CD8-positive, alpha-beta memory T cell (primary cell): ENCODE measurements at places on chromosomes 3 and 15. TPM values are rescaled to one million over a fixed set of nuclear protein-coding genes. Genes with fewer than 3 reads are reported as not detected.

- H3K27me3 ChIP-seq: no peaks in the 10 kb centered on the region
- H3K4me1 ChIP-seq: no peaks in the 10 kb centered on the region
- H3K4me3 ChIP-seq: no peak overlapping the region
- no peak overlapping the region for H3K27ac ChIP-seq
- peaks cover 53% of the 10 kb centered on the region for H3K36me3 ChIP-seq
These were observed 31.0 kb downstream of the IREB2 start for GRCh38 chr15:78469031-78469430.

DNA sequence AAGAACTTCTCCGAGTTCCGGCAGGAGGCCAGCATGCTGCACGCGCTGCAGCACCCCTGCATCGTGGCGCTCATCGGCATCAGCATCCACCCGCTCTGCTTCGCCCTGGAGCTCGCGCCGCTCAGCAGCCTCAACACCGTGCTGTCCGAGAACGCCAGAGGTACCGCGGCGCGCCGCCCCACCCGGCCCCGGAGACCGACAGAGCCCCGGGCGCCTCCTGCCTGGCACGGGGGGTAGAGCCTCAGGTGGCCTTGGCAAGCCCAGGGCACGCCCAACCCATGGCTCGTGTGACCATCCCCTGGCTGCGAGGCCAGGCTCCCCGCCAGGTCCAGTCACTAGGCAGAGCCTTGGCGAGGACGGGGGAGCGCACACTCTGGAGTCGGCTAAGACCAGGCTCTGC is 134.1 kb downstream of the LRRK1 start:
- H3K4me3 ChIP-seq: no peak overlapping the region
- no peaks in the 10 kb centered on the region for H3K27me3 ChIP-seq
- H3K27ac ChIP-seq: no peak overlapping the region
- no peaks in the 10 kb centered on the region for H3K36me3 ChIP-seq
- no peak for DNase-seq
- H3K4me1 ChIP-seq: no peaks in the 10 kb centered on the region

DNA sequence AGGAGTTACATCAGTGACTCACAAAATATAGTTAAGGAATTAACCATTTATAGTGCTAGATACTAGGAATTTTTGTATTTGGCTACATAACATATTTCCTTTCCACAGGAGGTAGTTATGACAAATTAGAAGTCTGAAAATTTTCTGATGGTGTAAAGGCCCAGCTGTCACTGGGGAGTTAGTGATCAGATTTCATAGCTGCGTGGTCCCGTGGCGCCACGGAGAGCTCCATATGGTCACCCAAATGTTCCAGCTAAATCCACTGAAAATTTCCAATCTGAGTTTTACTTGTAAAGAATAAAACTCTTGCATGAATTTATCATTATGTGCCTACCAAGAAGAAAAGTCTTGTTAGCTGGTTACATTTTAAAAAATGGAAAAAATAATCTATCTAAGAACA is 368.9 kb upstream of the PLSCR5 start:
- H3K4me3 ChIP-seq: no peak overlapping the region
- no peak overlapping the region for H3K27ac ChIP-seq
- no peak for DNase-seq
- H3K27me3 ChIP-seq: no peaks in the 10 kb centered on the region
- H3K4me1 ChIP-seq: no peaks in the 10 kb centered on the region

DNA sequence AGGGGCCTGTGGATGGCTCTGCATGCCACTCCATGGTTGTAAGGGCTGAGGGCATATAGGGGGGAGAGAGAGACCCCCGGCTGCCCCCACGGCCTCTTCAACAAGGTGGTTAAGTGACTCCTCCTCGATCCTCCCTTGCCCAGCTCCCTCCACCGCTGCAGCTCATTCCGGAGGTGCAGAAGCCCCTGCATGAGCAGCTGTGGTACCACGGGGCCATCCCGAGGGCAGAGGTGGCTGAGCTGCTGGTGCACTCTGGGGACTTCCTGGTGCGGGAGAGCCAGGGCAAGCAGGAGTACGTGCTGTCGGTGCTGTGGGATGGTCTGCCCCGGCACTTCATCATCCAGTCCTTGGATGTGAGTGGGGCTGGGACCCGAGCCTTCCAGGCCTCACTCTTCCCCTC is 6.5 kb downstream of the FES start:
- H3K36me3 ChIP-seq: no peaks in the 10 kb centered on the region
- peaks cover 6% of the 10 kb centered on the region for H3K4me1 ChIP-seq
- no peak overlapping the region for H3K4me3 ChIP-seq

DNA sequence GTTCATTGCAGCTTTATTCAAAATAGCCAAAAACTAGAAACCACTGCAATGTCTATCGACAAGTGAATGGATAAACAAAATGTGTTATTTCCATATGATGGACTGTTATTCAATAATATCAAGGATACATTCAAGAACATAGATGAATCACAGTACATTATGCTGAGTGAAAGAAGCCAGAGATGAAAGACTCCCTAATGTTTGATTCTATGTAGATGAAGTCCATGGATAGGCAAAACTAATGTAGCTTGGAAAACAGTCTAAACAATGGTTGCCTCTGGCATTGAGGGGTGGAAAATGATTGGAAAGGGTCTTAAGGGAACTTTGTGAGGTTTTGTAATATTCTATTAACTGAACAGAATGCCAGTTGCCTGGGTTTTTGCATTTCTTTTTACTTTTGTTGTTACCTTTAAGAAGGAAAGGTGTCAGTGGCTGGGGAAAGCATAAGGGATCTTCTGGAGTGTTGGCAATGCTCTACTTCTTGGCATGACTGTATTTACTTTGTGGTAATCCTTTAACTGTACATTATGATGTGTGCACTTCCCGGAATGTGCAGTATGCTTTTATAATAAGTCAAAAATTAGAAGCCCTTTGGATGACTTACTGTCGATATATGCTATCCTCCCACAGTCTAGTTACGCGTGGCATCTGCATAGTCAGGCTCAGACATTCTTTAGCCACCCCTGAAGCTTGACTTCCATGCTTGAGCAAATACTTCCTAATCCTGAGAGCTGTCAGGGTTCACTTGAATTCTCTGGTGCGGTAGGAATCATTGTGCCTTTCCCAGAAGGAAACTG is 20.5 kb upstream of the ATP10A start:
- DNase-seq: no peak
- H3K4me1 ChIP-seq: no peaks in the 10 kb centered on the region
- no peak overlapping the region for H3K4me3 ChIP-seq
- H3K36me3 ChIP-seq: no peaks in the 10 kb centered on the region
- H3K27me3 ChIP-seq: no peaks in the 10 kb centered on the region

The B4GALT4 gene
- 18.0 TPM for total RNA-seq

The RYR3 gene
- total RNA-seq: not detected

The DNAH12 gene
- 0.13 TPM for total RNA-seq

The ZBED2 gene
- 547 TPM for total RNA-seq

DNA sequence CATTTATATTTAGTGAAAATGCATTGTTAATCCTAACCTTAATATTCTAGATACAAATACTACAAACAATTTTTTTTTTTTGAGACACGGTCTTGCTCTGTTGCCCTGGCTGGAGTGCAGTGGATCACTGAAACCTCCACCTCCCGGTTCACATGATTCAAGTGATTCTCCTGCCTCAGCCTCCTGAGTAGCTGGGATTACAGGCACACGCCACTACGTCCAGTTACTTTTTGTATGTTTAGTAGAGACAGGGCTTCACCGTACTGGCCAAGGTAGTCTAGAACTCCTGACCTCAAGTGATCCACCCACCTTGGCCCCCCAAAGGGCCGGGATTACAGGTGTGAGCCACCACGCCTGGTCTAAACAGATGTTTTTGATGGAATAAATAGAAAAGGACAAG is 361.5 kb upstream of the NECTIN3 start:
- H3K4me1 ChIP-seq: no peaks in the 10 kb centered on the region
- H3K27me3 ChIP-seq: no peaks in the 10 kb centered on the region
- no peaks in the 10 kb centered on the region for H3K36me3 ChIP-seq
- DNase-seq: no peak
- no peak overlapping the region for H3K27ac ChIP-seq
